ENCODE measurements at places on chromosomes 1 and 21. TPM values are rescaled to one million over a fixed set of nuclear protein-coding genes. Genes with fewer than 3 reads are reported as not detected.

LRRC39 gene
- 0.92 TPM for total RNA-seq

S100A16 gene
- total RNA-seq = 86.7 TPM

S100A2 gene
- total RNA-seq = 1.4 TPM

SPRR2F gene
- not detected for total RNA-seq

CTTNBP2NL gene
- total RNA-seq = 56.0 TPM

TAL1 gene
- total RNA-seq = 6.0 TPM

NAV1 gene
- total RNA-seq = 22.0 TPM
